ENCODE measurements at places on chromosomes 3 and 15. TPM values are rescaled to one million over a fixed set of nuclear protein-coding genes. Genes with fewer than 3 reads are reported as not detected.

KCNAB1 gene
- total RNA-seq = not detected

IQCF5 gene
- total RNA-seq = not detected

GOLGA6D gene
- not detected for total RNA-seq

HMG20A gene
- 30.9 TPM for total RNA-seq

KCNMB2 gene
- not detected for total RNA-seq

OR5K2 gene
- total RNA-seq = not detected

IL17RD gene
- total RNA-seq = 0.86 TPM

CCDC71 gene
- 22.9 TPM for total RNA-seq

PIK3CB gene
- total RNA-seq = 8.4 TPM

LTK gene
- 1.6 TPM for total RNA-seq

NOX5 gene
- 0.64 TPM for total RNA-seq

MKRN2OS gene
- total RNA-seq = not detected
